Stimulated activated CD8-positive, alpha-beta memory T cell treated with anti-CD3 and anti-CD28 coated beads, Interleukin-4, amount 100 ng/mL, for 4 hours (primary cell): ENCODE measurements at places on chromosomes 12 and 14.

- DNase-seq = no peak
These were observed 266.4 kb upstream of the USP15 start for GRCh38 chr12:61993734-61994345.

GRCh38 chr12:49982246-49983087, 9.7 kb downstream of the AQP6 start:
- DNase-seq = no peak

DNA sequence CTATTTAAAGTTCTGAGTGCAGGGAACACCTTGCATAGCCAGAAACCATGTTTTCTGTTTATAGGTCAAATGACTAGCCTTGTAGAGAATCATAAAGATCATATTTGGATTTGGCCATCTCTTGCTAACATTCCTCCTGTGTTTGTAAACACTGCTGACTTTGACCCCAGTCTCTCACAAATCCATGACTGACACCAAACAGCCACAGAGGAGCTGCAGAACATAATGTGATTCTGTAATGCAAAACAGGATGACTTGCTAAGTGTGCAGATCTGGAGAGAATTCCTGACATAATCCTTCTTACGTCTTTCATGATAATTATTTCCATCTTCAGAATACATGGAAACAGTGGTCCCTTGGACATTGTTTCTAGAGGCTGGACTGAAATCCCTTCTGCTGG, 211.8 kb downstream of the BMP4 start:
- no peak for DNase-seq

DNA sequence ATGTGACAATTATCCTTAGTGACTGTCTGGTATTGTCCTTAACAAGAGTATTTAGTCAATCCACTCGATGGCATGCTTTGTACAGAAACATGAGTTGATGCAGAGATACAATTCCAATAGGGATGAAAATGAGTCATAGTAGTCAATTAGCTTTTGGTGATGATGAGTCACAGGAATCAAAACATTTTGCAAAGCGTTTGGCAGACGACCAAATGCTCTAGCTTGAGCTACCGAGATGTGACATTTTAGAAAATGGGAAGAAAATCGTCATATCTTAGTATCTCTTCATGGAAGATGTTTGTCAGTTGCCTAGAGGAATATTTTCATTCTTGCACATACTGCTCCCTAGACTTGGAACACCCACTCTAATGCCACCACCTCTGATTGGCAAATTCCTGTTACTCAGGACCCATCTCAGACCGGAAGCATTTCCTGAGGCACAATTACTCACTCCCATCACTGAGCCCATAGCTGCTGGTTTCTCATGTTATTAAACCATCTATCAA, 95.0 kb downstream of the LMNTD1 start:
- no peak for DNase-seq

GRCh38 chr12:118432812-118433545, 56.6 kb downstream of the SUDS3 start:
- no peak for DNase-seq

DNA sequence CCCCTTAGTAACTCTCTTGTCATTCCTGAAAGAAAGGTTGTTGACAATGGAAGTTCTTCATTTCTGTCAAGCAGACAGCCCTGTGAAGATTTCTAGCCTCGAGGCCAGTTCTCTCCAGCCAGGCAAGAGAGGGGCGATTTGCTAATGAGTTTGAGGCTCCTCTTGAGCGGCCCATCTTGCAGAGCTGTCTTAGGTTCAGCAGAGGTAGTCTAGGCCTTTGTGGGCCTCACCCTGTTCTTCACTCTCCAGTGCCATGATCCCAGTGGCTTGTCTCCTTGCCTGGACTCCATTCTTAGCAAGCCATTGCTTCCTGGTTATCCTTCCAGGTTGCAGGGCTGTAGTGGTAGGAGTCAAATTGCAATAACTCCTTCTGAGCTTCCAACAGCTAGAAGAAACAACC, 9.7 kb downstream of the TPH2 start:
- DNase-seq = no peak
